ENCODE measurements at places on chromosomes 5 and 9. TPM values are rescaled to one million over a fixed set of nuclear protein-coding genes. Genes with fewer than 3 reads are reported as not detected.

Gene ENTPD2
- 7.3 TPM for total RNA-seq

Gene EFNA5
- total RNA-seq, result 11.1 TPM

Gene ZNG1F
- total RNA-seq, result 7.0 TPM

Gene APBA1
- 7.7 TPM for total RNA-seq

Gene PGM5
- 94.5 TPM for total RNA-seq

Gene HSPB3
- 257 TPM for total RNA-seq
